ENCODE measurements at places on chromosomes 3 and 15.

DNA sequence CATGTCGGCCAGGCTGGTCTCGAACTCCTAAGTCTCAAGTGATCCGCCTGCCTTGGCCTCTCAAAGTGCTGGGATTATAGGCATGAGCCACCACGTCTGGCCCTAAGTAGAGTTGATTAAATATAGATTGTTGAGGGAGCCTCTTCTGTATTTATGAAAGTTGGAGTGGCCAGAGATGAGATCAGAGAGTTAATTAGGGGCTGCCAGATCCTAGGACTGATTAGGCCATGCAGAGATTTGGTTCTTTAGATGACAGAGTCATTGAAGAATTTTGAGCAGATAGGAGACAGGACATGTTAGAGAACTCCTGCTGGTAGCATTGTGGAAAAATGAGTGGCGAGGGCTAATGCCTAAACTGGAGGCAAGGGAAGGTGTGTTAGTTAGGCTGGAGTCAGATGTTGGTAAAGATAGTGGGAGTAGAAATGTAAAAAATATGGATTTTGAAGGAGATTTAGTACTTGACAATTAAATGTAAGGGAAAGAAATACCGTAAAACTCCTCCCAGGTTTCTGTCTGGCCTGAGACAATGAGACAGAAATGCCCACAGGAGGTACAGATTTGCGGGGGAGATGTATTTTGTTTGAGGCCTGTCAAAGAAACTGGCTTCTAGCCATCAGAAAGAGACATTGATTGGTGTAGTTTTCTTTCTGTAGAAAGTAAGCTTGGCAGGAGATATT, 23.4 kb downstream of the SACM1L start:
- DNase-seq, result no peak

DNA sequence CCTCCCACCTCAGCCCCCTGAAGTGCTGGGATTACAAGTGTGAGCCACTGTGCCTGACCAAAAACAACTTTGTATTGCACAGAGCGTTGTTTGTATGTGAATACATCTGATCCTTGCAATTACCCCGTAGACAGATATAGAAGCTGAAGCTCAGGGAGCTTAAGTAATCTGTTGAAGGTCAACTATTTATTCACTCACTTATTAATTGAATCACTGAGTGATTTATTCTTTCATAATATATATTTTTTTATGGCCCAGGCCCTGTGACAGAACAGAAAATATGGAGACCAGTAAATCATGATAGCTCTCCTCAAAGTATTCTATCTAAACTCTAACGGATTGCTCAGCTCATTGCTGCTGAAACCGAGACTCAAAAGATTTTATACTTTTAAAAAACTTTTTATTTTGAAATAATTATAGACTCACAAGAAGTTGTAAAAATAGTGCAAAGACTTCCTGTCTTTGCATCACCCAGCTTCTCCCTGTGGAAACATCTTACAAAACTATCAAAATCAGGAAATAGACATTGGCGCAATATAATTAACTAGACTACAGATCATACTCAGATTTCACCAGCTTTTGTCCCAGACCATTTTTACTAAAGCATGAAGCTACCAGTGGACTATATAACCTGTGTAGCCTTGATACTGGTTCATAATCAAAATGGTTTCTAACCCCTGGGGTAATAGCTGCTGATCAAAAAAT, 466.1 kb downstream of the PDCD6IP start:
- no peak for DNase-seq

- no peak for DNase-seq
Observed at GRCh38 chr3:107994181-107994580, 96.7 kb downstream of the CD47 start.

- no peak for DNase-seq
Observed at GRCh38 chr3:136070953-136071949, 105.7 kb downstream of the PPP2R3A start.

DNA sequence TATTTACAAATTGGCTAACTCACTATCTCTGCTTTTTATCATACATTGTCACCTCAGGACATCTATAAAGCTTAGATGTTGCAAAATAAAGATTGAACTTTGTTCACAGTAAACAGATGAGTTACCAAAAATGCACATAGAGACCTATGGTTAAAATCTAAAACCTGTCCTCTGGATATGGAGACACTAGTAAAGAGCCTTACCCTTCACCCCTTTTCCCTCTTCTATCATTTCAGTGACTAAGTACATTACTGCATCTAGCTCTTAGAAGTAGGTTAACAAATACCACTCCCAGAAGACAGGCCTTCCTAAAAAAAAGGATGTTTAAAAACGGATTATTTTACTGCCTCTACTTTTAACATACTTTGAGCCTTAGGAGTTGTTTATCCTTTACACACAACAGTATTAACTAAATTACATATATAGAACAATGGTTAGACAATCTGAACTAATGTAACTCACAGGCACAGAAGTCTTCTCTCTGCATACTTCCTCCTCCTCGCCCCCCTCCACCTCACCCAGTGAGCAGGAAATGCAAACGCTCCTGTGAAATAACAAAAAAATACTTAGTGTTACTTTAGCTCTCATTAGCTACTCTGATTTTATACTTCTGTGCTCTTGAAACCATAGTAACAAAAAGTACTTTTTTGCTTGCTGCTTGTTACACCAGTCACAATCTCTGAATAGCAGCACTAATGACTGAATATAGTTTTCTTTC, 23.3 kb downstream of the IREB2 start:
- no peak for DNase-seq

DNA sequence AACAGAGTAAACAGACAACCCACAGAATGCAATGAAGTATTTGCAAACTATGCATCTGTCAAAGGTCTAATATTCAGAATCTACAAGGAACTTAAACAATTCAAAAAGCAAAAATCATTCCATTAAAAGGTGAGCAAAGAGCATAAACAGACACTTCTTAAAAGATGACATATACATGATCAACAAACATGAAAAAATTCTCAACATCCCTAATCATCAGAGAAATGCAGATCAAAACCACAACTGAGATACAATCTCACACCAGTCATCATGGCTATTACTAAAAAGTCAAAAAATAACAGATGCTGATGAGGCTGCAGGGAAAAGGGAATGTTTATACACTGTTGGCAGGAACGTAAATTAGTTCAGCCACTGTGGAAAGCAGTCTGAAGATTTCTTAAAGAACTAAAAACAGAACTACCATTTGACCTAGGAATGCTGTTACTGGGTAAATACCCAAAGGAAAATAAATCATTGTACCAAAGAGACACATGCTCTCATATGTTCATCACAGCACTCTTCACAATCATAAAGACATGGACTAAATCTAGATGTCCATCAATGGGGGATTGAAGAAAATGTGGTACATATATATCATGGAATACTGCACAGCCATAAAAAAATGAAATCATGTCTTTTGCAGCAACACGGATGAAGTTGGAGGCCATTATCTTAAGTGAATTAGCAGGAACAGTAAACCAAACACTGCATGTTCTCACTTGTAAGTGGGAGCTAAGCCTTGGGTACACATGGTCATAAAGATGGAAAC, 393.3 kb upstream of the CBLB start:
- DNase-seq, result no peak

GRCh38 chr3:172074032-172074431, 34.7 kb downstream of the FNDC3B start:
- no peak for DNase-seq

- no peak for DNase-seq
Observed at GRCh38 chr15:74050556-74051234, 31.7 kb downstream of the GOLGA6A start.

DNA sequence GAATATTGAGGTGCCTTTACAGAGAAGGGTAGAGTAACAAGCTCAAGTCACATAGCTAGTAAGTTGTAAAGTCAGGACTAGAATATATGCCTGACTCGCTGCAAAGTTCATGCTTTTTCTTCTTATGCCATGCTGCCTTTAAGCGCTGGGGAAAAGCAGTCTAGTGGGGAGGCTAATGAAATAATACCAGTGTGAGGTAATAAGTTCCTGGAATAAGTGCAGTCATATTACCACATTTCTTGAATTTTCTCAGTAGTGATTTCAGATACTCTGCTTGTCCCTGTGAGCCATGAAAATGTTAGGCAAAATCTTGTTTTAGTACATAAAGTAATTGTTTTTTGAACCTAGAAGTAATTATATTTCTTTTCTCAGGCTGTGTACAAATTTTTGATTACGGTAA, 71.8 kb downstream of the SYN2 start:
- DNase-seq, result no peak

GRCh38 chr3:122533931-122534334, 19.2 kb upstream of the KPNA1 start:
- DNase-seq, result no peak

GRCh38 chr3:100081986-100082692, 32.2 kb downstream of the FILIP1L start:
- no peak for DNase-seq

- DNase-seq, result no peak
Observed at GRCh38 chr15:80836223-80836622, 57.1 kb downstream of the CEMIP start.

DNA sequence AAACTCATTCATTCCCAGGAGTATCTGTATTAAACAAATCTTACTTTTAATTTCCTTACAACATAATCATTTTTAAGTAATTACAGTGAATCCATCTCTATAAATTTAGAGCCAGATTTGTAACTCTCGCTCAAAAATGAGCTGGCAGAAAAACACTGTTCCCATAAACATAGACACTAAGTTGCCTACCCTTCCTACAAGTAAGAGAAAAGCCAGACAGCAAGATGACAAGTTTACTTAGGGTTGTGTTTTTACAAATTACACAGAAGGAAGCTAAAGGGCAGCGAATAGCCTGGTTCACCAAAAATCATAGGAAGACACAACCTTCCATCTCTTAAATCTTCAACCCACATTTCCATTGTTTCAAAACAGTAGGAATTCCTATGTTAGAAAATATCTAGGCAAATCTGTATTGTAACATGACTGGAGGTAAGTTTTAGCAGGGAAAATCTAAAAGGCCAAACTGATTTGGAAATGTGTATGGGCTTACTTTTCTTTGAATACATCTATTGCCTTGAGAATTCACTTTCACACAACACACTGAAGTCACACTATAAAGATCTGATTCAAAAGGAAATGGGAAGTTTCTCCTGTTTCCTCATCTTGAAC, 21.7 kb downstream of the HERC1 start:
- no peak for DNase-seq

- DNase-seq, result no peak
Observed at GRCh38 chr3:78995087-78995486, 772.7 kb downstream of the ROBO1 start.

- DNase-seq, result no peak
Observed at GRCh38 chr15:91283155-91283554, 183.1 kb downstream of the SV2B start.

- DNase-seq, result no peak
Observed at GRCh38 chr15:44096596-44096995, 98.5 kb downstream of the FRMD5 start.

GRCh38 chr15:68829068-68829467, 8.4 kb upstream of the ANP32A start:
- no peak for DNase-seq

DNA sequence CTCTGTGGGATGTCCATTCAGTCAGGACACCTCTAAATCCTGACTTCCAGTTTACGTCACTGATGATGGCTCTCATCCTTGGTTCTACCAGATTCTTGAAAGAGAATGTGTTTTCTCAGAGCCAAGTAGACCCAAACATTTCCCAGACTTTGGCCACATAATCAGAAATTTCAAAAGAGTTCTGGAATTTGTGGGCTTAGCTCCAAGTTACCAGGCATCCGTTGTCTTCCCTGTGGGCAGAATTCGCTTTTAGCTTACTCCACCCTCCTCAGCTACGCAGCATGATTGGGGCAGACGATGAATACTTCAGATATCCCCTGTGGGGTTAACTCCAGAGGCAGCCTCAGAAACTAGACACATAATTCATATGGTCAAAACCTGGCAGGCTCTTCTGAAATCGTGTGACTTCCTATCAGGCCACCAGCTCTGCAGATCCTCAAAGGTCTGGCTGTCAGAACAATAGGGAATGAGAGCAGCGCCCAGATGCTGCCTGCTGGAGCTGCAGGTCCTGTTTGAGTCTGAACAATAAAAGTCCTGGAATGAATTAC, 30.6 kb downstream of the CRTC3 start:
- DNase-seq, result no peak

GRCh38 chr15:78928616-78929093, 16.2 kb downstream of the CTSH start:
- DNase-seq, result no peak

GRCh38 chr3:41200669-41201021, 1.3 kb downstream of the CTNNB1 start:
- DNase-seq, result no peak

DNA sequence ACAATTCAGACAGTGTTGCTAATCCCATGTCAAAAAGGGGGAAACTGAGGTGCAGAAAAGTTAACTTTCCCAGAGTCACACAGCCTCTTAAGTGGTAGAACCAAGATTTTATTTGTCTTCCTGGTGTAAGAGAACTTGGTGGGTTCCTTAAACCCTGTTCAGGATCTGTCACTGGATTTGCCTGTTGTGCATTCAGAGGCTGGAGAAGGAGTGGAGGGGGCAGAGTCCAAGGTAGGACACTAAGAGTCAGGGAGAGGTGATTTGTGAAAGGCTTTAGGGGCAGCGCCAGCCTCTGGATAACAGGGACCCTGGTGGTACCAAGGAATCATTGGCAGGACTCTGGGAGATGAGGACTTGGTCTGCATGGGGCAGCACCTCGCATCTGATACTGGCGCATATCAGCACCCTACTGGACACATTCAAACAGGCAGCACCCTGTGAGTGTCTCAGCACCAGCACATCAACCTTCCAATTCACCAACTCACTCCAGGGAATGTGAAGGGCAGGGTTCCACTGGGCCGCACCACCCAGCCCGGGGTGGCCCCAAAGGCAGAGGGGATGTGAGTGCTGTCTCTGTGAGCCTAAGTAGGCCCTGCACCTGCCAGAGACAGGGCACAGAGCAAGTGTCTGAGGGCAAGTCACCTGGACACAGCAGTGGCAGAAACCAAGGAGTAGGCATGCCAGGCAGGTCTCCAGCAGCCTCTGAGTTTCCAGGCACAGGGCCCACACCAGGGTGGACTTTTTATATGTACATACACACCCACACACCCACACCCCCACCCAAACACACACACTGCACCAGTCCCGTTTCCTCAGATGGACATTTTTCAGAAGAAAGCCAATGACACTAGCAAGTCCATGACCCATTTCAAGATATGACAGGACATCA, 71.6 kb downstream of the LIPC start:
- no peak for DNase-seq

- no peak for DNase-seq
Observed at GRCh38 chr3:61236556-61236955, 14.7 kb downstream of the FHIT start.

Measured in NCI-H510A (cell line).